Kasumi-1 (cell line): ENCODE measurements at places on chromosomes 7 and 10.

GRCh38 chr10:132787495-132788179 lies 1.7 kb upstream of the NKX6-2 start:
- no peak for DNase-seq

- no peak for DNase-seq
Observed at GRCh38 chr10:3427950-3428354, 255.4 kb upstream of the PITRM1 start.

GRCh38 chr7:28613262-28613661 lies 200.9 kb downstream of the CREB5 start:
- DNase-seq, result no peak

GRCh38 chr7:130127404-130127803 lies 57.1 kb downstream of the KLHDC10 start:
- no peak for DNase-seq

GRCh38 chr7:155663937-155664336 lies 19.5 kb downstream of the RBM33 start:
- no peak for DNase-seq
